ENCODE measurements at places on chromosomes 7 and 10. TPM values are rescaled to one million over a fixed set of nuclear protein-coding genes. Genes with fewer than 3 reads are reported as not detected.

The CYP2C18 gene
- not detected for total RNA-seq

The HPSE2 gene
- total RNA-seq, result not detected

The PRPS1L1 gene
- 0.13 TPM for total RNA-seq

The WDFY4 gene
- under 0.01 TPM for total RNA-seq

The CELF2 gene
- total RNA-seq, result 16.6 TPM
